ENCODE measurements at places on chromosomes 5 and 9.

- DNase-seq = no peak
Measured at GRCh38 chr9:73125651-73126050, 26.0 kb upstream of the ANXA1 start.

GRCh38 chr5:178211095-178212048, 7.0 kb downstream of the HNRNPAB start:
- no peak for DNase-seq

GRCh38 chr5:131814990-131815389, 18.2 kb upstream of the FNIP1 start:
- DNase-seq = no peak

GRCh38 chr9:102237094-102237493, 498.6 kb upstream of the GRIN3A start:
- no peak for DNase-seq

DNA sequence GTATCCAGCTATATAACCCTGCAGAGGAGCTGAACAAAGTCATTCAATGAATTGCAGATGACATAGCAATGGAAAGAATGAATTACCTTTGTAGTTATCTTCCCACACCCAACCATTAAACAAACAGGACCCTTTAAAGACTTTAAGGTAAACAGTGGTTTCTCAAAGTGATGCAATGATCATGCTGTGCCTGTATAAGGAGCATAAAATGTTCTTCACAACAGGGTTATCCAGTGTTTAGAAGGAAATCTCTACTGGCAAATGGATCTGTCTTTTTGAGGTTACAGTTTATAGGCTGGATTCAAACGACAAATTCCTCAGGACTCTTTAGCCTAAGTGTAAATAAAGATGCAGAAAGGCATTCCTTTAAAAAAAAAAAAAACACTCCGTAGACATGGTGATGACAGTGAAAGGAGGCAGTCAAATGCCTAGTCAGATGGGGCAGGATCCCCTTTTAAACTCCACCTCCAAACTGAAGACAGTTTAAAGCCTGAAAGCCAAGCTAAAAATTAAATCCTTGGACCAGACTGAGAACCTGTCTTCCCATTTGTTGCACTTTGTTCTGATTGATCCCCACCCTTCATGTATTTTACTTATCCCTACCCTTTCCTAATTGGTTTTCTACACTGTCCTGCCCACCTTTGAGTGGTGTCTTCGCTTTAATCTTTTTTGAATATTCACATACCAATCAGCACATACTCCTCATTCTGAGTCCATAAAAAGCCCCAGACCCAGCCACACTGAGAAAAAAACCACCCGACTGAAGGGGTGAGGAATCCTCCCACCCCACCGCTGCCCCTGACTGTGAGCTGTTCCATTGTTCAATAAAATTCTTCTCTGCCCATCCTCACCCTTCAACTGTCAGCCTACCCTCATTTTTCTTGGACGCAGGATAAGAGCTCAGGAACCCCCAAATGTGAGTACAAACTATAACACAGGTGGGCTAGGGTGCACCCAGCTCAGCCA, 761.3 kb upstream of the DMAC1 start:
- no peak for DNase-seq

DNA sequence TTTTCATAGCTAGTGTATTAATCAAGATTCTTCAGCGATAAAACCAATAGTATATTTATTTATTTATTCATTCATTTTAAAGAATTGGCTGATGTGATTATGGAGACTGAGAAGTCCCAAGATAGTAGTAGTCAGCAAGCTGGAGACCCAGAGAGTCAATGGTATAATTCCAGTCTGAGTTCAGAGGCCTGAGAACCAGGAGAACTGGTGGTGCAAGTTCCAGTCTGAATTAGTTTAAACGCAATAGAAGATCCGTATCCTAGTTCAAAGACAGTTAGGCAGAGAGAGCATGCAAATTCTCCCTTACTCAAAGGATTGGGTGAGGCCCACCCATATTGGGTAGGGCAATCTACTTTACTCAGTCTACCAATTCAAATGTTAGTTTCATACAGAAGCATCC, 364.2 kb upstream of the RPS23 start:
- DNase-seq = no peak

DNA sequence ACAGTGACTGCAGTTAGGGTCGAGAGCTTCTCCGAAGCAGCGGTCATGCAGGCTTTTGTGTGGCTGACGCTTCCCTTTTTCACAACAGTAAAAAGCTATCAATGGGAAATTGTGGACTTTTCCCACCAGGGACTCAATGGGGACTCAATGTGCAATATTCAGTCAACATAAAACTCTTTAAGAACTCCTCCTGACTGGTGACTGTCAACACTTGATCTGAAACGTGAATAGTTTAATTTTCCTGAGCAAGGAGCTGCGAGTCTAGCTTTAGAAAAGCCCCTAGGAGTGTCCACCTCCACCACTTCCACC, 28.7 kb downstream of the EXOC3 start:
- no peak for DNase-seq

- DNase-seq = no peak
Measured at GRCh38 chr5:83473346-83474160, 2.0 kb downstream of the VCAN start.

DNA sequence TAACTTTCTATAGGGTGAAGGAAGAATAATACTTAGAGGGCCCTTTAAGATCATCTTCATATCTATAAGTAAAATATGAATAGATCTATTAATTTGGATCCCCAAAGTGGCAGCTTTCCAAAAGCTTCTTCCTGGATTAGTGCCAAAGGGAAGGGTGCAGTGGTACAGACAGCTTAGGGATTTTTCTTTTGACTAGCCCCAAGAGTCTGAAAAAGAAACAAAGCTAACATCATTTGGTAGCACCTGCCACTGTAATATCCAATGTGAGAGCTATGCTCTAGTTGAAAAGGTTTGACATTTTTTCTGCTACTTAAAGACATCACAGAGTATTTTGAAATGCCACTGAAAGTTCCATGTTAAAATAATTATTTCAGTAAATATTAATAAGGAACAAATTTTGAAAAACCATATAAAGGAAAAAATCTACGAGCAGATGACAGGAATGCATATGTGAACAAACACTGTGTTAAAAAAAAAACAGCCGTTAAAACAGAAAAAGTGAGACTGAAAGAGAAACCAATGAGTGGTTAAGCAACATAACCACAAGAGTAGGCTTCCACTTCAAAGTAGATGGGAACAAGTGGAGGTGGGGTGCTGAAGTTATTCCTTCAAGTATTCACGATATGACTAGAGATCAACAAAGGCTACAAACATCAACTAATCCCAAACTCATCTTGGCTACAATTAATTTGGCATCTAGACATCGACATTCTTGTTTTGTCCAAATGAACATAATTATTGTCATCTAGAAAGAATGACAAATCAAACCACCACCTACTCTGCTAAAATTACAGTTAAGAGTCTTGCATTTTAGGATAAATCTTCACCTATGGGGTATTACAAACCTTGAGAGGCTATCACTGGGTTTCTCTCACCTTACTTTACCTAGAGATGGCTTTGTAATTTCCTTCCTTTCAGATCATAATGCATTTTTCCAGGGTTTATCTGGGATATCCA, 137.5 kb downstream of the CPLANE1 start:
- DNase-seq = no peak
